ENCODE measurements at places on chromosomes 5 and 9.

GRCh38 chr9:125732562-125732961, 14.6 kb upstream of the PBX3 start:
- no peak for DNase-seq

DNA sequence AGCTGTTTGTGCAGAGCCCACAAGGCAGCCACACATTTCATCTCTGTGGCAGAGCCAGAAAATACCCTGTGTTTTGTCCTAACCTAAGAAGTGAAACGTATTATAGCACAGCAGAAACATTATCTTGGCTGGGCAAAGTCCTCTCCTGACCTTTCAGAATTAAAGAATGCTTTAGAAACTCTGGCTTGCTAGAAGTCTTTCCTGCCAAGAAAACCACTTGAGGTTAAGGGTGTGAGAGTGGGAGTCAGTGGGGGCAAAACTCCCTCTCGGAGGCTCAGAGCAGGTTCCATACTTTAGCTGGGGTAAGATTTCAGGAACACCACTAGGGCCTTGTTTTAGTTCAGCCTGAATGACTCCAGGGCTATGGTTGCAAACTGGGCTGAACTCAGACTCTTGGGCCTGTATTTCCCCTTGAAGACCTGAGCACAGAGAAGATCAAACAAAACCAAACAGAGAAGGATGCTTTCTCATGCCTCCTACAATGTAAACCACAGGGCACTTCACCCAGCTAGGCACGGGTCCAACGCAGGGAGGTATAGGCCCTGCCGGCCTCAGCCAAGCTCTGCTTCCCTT, 48.0 kb downstream of the ZNF366 start:
- peak; percentile 45 for DNase-seq

DNA sequence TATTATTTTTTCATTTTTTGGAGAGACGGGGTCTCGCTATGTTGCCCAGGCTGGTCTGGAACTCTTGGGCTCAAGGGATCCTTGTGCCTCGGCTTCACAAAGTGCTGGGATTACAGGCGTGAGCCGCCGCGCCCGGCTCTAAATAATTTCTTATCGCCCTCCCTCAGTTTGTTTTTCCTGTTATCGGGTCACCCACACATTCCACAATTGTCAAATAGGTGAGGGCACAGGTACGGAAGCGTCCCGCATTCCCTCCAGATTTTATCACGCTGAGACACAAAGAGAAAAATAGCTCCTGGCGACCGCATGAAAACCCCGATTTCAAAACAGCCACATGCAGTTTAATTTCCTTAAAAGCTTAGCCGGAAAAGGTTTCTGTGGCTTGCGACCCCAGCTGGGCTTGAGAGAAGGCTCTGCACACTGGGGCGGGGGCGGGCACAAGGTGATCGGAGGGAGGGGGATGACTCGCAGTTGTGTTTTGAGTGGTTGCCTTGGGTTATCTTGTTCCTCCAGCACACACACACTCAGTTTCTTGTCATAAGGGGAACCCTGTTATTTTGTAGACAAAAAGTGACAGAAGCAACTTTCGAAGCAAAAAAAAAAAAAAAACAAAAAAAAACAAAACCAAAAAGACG, 717 bp upstream of the IQGAP2 start:
- peak; percentile 87 for DNase-seq

GRCh38 chr5:126878634-126879033, 101.7 kb downstream of the LMNB1 start:
- no peak for DNase-seq

DNA sequence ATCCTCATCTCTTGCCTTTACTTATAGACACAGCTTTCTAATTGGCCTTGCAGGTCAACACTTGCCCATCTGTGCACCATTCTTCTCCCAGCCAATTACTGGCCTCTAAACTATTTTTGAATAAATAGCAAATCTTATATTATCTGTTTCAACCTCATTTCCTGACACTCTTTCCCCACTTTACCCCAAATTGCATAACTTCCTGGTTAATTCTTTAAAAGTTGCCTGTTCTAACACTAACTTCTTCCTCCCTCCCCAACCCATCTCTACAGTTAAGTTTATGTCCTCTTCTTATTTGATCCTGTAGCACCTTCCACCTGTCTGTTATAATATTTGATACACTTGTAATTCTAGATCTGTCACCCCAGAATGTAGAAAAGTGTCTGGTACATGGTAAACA, 372.1 kb downstream of the PDE4D start:
- DNase-seq: no peak

DNA sequence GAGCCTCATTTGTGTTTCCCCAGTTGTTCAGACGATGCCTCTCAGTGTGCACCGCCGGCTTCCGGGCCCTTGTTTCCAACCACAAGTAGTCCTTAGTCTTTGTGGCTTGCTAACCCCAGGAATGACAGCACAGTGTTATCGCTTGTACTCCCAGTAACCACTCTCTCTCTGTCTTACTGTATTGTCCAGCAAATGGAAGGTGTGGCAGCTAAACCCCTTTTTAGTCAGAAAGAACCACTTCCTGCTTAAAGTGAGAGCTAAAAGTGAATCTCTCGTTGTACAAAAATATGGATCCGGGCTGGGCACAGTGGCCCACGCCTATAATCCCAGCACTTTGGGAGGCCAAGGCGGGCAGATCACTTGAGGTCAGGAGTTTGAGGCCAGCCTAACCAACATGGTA, 61.3 kb downstream of the ENC1 start:
- peak; percentile 35 for DNase-seq

DNA sequence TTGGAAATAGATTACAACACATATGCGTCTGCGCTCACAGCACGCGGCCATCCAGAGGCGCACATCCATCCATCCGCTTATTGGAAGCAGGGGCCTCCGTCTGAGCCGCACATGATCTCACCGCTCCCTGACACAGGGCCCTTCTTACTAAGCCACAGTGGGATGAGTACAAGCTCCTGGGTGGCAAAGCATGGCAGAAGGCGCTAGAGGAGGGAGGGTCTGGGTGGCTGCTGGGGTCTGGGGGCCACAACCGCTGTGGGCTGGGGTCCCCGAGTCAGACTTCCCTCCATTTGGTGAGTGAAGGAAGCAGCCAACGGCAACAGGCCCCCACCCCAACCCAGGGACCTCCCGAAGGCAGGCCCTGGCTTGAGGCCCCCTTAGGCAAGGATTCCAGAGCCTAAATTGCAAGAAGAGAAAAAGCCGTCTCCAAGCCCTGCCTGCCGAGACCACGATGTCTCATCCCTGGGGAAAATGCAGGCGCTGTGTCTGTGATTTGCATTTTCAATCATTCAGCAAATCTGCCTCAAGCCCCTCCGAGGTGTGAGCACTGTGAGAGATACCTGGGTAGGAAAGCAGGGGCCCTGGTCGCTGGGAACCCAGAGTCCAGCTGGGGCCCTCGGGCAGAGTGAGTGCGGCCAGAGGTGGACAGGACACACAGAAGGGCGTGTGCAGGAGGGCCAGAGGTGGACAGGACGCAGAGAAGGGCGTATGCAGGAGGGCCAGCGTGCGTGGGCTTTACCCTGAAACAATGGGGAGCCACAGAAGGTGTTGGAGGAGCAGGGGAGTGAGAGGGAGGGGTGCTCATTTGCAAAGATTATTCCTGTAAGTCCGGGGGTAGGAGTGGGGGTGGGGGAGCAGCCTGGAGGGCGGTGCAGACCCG, 135.7 kb downstream of the OLFM1 start:
- no peak for DNase-seq

DNA sequence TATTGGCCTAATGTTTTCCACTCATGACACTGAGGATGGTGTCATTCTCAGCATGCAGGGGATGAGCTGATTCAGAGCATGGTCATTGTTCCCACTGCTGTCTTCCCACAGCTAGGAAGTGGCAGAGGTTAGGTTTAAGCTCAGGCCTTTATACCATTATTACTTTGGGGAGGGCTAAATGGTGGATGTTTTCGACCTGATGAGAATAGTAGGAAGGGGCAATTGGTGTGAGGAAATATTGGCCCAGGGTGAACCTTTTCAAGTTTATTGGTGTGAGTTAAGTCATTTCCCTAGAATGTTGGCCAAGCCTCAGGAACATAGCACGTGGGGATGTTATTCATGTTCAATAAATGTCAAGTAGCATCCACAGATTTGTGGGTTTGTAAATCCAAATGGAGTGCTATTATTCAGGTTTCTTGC, 59.6 kb downstream of the ARHGAP26 start:
- DNase-seq: no peak
